NCI-H146 (cell line): ENCODE measurements at places on chromosomes 5 and 9.

DNA sequence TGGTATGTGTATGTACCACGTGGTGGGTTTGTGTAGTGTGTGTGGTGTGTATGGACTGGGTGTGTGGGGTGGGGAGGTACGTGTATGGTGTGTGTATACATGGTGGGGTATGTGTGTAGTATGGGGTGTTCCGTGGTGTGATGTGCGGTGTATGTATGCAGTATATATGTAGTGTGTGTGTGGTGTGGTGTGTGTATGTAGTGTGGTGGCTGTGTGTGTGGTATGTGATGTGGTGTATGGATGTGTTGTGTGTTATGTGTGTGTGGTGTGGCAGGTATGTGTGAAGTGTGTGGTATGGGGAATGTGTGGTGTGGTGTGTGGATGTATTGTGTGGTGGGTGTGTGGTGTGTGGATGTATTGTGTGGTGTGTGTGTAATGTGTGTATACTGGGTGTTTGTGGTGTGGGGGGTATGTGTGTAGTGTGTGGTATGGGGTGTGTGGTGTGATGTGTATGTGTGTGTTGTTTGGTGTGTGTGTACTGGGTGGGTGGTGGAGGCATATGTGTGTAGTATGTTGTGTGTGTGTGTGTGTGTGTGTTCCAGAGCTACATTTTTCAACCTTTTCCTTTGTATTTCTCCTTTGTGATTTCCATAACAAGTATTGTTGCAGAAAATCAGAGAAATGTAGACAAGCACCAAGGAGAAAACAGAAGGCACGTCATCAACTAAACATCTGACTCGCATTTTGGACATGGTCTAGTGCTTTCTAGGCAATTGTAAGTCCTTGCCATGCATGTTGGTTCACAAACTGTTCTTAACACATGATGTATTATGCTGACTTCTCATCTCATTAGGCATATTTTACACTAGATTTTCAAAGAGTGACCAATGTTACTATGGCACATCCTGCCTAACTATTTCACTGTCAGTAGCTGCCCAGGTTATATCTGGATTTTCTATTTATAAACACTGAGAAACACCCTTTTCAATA, 13.2 kb downstream of the SEMA4D start:
- DNase-seq: no peak

DNA sequence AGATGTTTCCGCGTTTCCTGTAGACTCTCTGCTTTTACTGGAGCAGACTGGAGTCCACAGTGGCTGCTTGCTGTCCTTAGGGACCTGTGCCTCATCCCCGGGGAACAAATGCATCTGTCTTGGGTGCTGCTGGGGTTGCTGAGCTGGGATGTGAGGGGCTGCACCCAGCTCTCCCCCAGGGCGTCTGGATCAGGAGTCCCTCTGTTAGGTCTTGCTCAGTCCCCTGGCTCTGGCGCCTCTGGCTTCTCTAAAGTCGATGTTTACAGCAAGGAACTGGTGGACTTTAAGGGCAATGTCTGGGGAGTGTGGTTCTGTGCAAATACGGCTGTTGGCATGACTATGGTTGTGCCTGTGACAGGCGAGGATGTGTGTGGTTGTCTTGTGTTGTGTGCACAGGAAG, 91.4 kb downstream of the CACNA1B start:
- no peak for DNase-seq

DNA sequence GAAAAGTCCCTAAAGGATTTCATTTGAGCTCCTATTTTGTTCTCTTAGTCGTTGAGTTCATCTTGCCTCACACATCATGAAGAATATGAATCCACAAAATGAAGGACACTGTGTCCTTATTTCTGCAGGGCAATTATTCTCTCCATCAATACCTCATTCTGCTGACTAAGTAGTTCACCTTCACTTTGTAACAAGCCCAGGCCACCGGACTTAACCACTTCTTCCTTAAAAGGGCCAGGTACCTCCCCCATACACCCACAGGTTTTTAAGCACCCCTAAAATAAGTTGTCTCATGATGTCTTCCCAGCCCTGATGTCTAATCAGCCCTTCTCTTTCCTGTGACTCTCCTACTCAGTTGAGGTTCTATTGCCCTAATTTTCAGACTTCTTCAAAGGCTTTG, 67.1 kb upstream of the PLPP6 start:
- DNase-seq: no peak

GRCh38 chr9:38689678-38690077, 30.3 kb downstream of the FAM240B start:
- DNase-seq: peak; percentile 85

- DNase-seq: peak; percentile 9
These were observed 15.8 kb upstream of the TMED9 start for GRCh38 chr5:177576169-177576568.

- DNase-seq: no peak
These were observed 161.5 kb downstream of the EBF1 start for GRCh38 chr5:158938200-158938599.

- peak; percentile 88 for DNase-seq
These were observed 7.5 kb downstream of the ZNF608 start for GRCh38 chr5:124738681-124739633.

GRCh38 chr5:111975133-111975532, 218.1 kb upstream of the NREP start:
- no peak for DNase-seq
